ENCODE measurements at places on chromosomes 6 and 20. TPM values are rescaled to one million over a fixed set of nuclear protein-coding genes. Genes with fewer than 3 reads are reported as not detected.

ESR1 gene
- 2.2 TPM for total RNA-seq

CDH26 gene
- 3.1 TPM for total RNA-seq

MCUR1 gene
- 12.8 TPM for total RNA-seq

NHSL1 gene
- total RNA-seq, result 16.5 TPM

HUS1B gene
- total RNA-seq, result 5.4 TPM

VEGFA gene
- 132 TPM for total RNA-seq

OTOR gene
- total RNA-seq, result not detected

COL9A1 gene
- not detected for total RNA-seq

CGA gene
- total RNA-seq, result not detected

LHFPL5 gene
- not detected for total RNA-seq

SSTR4 gene
- not detected for total RNA-seq

TINAG gene
- total RNA-seq, result not detected

OR12D3 gene
- total RNA-seq, result not detected

NCOA7 gene
- 62.6 TPM for total RNA-seq

PHACTR1 gene
- 5.6 TPM for total RNA-seq

NUS1 gene
- total RNA-seq, result 15.8 TPM

BPIFA1 gene
- not detected for total RNA-seq

CTSZ gene
- 135 TPM for total RNA-seq

SOX18 gene
- 3.2 TPM for total RNA-seq

KCNQ5 gene
- total RNA-seq, result 1.0 TPM

IPCEF1 gene
- 3.7 TPM for total RNA-seq

ACTL10 gene
- total RNA-seq, result 1.4 TPM

SPDEF gene
- total RNA-seq, result 89.0 TPM

FKBP1C gene
- 0.33 TPM for total RNA-seq

ZNFX1 gene
- total RNA-seq, result 42.1 TPM

HMGN3 gene
- total RNA-seq, result 61.1 TPM

SRMS gene
- 0.66 TPM for total RNA-seq

SEL1L2 gene
- 7.4 TPM for total RNA-seq

HAO1 gene
- not detected for total RNA-seq

C6orf15 gene
- total RNA-seq, result not detected

SLC24A3 gene
- 12.3 TPM for total RNA-seq

SLC13A3 gene
- total RNA-seq, result 2.9 TPM

SNHG17 gene
- 24.6 TPM for total RNA-seq

EFCAB8 gene
- not detected for total RNA-seq

GABRR2 gene
- 0.32 TPM for total RNA-seq

ELOVL2 gene
- total RNA-seq, result 11.1 TPM

MAN1A1 gene
- total RNA-seq, result 481 TPM

STX11 gene
- total RNA-seq, result 22.8 TPM

FGD2 gene
- 51.4 TPM for total RNA-seq

MEI4 gene
- not detected for total RNA-seq

BMP6 gene
- 11.1 TPM for total RNA-seq

OR2H2 gene
- total RNA-seq, result not detected

EIF2S2 gene
- 45.6 TPM for total RNA-seq

RIPOR3 gene
- total RNA-seq, result 4.5 TPM

LY86 gene
- 3.3 TPM for total RNA-seq

ROS1 gene
- not detected for total RNA-seq

TFAP2A gene
- 25.2 TPM for total RNA-seq

LST1 gene
- 8.8 TPM for total RNA-seq

TUBB1 gene
- not detected for total RNA-seq

CTCFL gene
- total RNA-seq, result not detected

ACOT8 gene
- total RNA-seq, result 37.3 TPM

PPP1R3G gene
- total RNA-seq, result 1.6 TPM

BTNL2 gene
- not detected for total RNA-seq

RAB44 gene
- total RNA-seq, result 1.9 TPM

SULF2 gene
- total RNA-seq, result 62.5 TPM

NT5E gene
- total RNA-seq, result 11.4 TPM

RHAG gene
- not detected for total RNA-seq

RBM24 gene
- total RNA-seq, result 1.8 TPM

COL21A1 gene
- total RNA-seq, result 0.80 TPM
